Stimulated activated CD8-positive, alpha-beta memory T cell treated with anti-CD3 and anti-CD28 coated beads, Interleukin-7, amount 100 ng/mL, for 4 hours (primary cell): ENCODE measurements at places on chromosomes 4 and X.

DNA sequence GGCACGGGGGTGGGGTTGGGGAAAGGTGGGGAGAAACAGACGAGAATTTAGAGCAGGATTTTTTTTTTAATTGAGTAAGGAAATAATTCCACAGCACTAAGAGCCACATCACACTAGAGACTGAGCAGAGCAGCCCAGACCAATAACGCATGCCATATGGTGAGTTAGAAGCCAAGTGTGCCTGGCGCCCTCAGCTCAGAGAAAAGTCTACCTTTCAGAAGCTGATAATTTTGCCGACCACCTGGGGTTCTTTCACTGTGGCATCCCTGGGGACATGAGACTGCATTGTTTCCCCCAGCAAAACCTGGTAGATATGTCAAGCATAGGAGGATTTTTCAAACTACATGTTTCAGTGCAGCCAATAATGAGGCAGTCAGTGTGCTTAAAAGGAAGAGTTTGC, 516.8 kb downstream of the SMARCA1 start:
- DNase-seq, result no peak

DNA sequence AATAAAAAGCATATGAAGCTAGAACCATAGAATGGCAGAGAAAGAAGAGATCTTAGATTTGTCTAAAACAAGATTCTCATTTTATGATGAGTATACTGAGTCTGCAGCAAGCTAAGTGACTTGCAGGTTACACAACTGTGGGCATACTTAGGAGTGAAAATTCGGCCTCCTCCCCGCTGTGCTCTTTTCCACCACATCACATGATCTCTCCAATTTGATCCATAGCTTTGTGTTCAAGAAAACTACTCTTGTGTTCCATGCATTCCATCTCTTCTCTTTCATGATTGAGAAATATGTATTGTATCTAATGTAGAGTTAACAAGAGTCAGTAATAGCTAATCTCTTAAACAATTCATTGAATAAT, 234.3 kb downstream of the SCFD2 start:
- DNase-seq, result no peak

- no peak for DNase-seq
Measured at GRCh38 chr4:118865091-118865708, 23.5 kb upstream of the SYNPO2 start.

- no peak for DNase-seq
Measured at GRCh38 chr4:127997534-127998388, 32.6 kb downstream of the ABHD18 start.

- no peak for DNase-seq
Measured at GRCh38 chrX:19655032-19655431, 139.7 kb upstream of the MAP3K15 start.

DNA sequence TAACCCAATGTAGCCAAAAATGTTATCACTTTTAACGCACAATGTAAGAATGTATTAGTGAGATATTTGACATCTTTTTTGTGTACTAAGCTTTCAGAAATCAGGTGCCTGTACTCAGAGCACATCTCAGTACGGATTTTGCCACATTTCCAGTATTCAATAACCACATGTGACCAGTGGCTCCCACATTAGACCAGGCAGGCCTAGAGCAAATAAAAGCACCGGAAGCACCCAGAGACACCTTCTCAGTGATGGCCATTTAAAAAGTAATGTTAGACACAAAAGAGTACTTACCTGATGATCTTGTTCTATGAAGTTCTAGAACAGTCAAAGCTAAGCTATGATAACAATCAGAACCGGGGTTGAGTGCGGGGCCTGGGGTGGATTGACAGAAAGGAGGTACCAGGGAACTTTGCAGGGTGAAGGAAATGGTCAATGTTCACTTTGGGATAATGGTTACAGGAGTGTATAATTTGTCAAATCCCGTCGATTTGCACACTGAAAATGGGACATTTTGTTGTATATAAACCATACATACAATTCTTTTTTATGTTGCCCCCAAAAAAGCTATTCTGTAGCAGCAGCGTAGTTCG, 1.2 kb downstream of the CTPS2 start:
- no peak for DNase-seq

GRCh38 chr4:2862528-2862927, 18.9 kb downstream of the ADD1 start:
- DNase-seq, result no peak

GRCh38 chrX:119502727-119503483, 34.7 kb downstream of the SLC25A5 start:
- no peak for DNase-seq

DNA sequence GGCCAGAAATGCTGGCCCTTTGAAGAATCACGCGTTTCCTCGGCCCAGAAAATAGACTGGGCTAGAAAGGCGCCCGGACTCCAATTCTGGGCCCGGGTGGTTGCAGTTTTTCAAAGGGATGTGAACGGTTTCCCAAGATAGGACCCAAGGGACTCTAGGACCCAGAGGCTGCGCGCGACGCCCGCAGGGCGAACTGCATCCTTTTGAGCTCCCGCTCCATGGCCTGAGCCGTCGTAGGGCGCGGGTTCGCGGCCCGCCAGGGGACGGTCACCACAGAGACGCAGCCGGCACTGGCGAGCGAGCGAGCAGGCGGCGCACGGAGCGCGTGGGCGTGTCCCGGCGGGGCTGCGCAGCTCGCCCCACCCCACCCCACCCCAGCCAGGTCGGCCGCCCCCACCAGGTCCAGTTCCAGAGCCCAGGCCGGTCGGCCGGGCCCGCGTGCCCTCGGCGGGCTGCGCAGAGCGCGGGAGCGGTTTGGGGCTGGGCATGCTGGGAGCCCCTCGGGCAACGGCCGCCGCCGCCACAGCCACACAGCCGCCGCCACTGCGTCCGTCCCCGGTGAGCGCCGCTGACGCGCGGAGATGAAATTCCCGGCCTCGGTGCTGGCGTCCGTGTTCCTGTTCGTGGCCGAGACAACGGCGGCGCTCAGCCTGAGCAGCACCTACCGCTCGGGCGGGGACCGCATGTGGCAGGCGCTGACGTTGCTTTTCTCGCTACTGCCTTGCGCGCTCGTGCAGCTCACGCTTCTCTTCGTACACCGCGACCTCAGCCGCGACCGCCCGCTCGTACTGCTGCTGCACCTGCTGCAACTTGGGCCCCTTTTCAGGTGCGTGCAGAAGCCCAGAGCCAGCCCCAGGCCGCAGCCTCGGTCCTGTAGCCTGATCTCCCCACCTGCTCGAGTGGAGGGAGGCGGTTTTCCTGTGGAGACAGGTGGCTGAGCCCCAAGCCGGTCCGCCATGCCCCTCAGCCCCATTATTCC, at the start of gene XK:
TSS of gene XK (plus strand) at position 411 of the 979 bp plus-strand sequence. CDS start at position 582, 171 bp downstream.
- peak; percentile 25 for DNase-seq

GRCh38 chr4:40205259-40206198, 8.7 kb downstream of the RHOH start:
- no peak for DNase-seq

DNA sequence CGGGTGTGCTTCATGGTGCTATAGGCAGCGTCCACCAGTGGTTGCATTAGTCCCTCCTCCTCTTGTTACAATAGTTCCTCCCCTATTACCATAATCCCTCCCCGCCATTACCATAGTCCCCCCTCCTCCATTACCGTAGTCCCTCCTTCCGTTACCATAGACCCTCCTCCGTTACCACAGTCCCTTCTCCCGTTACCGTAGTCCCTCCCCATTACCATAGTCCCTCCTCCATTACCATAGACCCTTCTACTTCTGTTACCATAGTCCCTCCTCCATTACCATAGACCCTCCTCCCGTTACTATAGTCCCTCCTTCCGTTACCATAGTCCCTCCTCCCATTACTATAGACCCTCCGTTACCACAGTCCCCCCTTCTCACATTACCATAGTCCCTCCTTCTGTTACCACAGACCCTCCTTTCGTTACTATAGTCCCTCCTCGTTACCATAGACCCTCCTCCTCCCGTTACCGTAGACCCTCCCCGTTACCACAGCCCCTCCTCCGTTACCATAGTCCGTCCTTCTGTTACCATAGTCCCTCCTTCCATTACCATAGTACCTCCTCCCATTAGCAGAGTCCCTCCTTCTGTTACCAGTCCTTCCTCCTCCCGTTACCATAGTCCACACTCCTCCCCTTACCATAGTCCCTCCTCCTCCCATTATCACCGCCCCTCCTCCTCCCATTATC, 129.6 kb downstream of the DHRSX start:
- no peak for DNase-seq

GRCh38 chr4:43049326-43049725, 156.8 kb downstream of the GRXCR1 start:
- no peak for DNase-seq

DNA sequence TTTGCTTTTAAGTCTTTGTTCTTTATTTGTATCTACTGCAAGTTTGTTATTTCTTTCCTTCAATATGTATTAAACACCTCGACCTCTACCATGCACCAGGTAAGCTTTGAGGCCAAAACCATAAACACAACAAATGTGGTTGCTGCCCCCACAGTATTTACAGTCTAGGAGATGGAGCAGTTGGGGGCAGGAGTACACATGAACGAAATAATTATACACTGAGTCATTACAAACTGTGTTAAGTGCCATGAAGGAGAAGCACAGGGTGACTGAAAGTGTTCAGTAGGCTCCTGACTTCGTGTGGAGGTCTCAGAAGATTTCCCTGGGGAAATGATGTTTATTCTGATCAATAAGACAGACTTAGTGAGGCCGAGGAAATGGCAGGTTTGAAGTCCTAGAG, 30.3 kb downstream of the SLC25A43 start:
- DNase-seq, result no peak

DNA sequence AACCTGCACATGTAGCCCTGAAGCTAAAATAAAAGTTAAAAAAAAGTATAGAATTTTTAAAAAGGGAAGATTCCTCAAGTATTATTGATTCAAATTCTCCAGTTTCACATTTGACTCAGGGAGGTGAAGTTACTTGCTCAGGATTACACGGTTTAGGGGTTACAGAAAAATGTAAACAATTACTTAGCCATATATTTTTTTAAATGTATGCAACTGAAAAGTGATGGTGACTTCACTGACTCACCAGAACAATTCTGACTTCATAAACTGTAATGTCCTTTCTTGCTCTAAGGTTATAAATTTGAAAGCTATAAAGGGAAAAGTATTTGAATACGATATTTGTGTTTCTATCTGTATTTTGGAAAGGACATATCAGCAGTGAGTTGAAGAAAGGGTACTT, 371.2 kb downstream of the SPRY1 start:
- no peak for DNase-seq

DNA sequence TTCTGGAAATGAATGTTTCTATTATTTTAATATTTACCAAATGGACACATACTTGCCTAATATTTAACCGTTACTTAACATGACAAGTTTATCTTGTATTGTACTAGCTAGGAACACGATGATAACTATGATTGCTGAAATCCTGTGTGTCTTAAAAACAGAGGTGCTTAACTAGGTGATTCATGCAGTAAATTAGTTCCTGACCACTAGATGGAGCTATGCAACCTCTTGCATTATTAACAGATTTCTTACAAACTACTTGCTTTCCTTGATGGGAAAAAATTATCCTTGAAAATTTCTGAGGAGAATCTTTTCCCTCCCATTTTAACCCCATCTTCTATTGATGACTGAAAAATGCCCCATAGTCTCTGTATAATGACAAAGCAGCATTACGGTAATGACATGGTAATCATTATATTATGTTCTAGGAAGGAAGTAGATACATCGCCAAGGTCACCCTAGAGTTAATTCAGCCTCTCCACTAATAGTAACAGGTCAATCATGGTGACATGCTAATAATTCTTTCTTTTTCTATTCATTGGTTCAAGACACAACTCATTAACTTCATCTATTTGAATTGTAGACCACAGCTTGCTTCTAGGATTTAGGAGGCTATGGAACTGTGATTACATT, 844.2 kb downstream of the RAPGEF2 start:
- DNase-seq, result no peak

GRCh38 chr4:174156239-174156826, 127.1 kb downstream of the FBXO8 start:
- DNase-seq, result no peak
